ENCODE measurements at places on chromosomes 11 and 22.

GRCh38 chr11:74936087-74936486 is 12.8 kb downstream of the XRRA1 start:
- no peak for DNase-seq

DNA sequence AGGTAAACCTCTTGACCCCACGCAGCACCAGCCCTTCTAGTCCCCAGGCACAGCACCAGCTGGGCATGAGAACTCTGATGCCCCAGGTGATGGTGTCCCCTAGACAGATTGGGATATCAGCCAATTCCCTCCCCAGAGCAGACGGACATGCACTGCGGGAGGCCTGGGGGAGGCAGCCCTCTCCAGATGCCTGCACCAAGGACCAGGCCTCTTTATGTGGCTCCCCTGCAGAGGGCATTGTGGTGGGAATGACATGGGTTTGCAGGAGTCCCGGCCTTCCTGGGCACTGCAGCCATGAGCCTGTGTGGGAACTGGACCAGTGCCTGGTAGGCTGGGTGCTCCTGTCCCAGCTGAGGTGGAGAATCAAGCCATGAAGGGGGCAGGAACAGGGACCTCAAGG is 25.9 kb downstream of the PPM1F start:
- no peak for DNase-seq

- DNase-seq: no peak
Measured at GRCh38 chr22:25495285-25495684, 69.2 kb upstream of the GRK3 start.

- no peak for DNase-seq
Measured at GRCh38 chr11:126279191-126279590, 3.7 kb upstream of the TIRAP start.

DNA sequence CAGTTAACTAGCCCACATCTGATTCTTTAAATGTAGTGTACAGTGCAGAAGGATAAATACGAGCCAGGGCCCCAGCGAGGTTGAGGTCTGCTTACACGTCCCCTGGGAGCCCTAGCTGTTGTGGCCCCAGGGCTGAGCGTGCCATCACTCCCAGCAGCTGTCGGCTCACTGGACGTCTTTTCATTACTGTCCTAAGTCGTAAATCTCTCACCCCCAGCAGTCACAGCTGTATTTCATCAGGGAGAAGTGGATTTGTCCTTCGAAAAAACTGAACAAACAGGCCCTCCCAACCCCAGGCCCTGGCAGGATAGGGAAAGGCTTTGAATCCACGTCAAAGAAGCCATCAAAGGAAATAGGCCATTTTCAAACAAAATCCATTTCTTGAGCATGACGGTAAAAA is 110.4 kb upstream of the CSNK2A3 start:
- DNase-seq: peak; percentile 62

GRCh38 chr11:110184456-110184855 is 91.3 kb downstream of the ZC3H12C start:
- no peak for DNase-seq

Measured in right hindlimb (tissue), 1 donor.